ENCODE measurements at places on chromosomes 2 and 18.

GRCh38 chr2:126085011-126085795 is 570.8 kb upstream of the GYPC start:
- no peak for DNase-seq

- DNase-seq, result no peak
Measured at GRCh38 chr2:198385326-198385725, 580.9 kb downstream of the PLCL1 start.

- DNase-seq, result no peak
Measured at GRCh38 chr2:102176172-102176571, 10.7 kb upstream of the IL1RL2 start.

GRCh38 chr2:43349904-43350303 is 123.5 kb upstream of the ZFP36L2 start:
- DNase-seq, result no peak

GRCh38 chr2:23378496-23378895 is 6.5 kb upstream of the KLHL29 start:
- DNase-seq, result no peak

GRCh38 chr2:14678761-14679160 is 46.2 kb downstream of the LRATD1 start:
- no peak for DNase-seq

- no peak for DNase-seq
Measured at GRCh38 chr2:39696838-39697237, 31.1 kb downstream of the TMEM178A start.

All from activated naive CD8-positive, alpha-beta T cell treated with anti-CD3 and anti-CD28 coated beads, Interleukin-2, amount 50 U/mL, for 24 hours (primary cell).